A549 treated with Mapracorat at 1 μM for 4 hours (cell line): ENCODE measurements at places on chromosomes 13 and 19. TPM values are rescaled to one million over a fixed set of nuclear protein-coding genes. Genes with fewer than 3 reads are reported as not detected.

Gene PIK3R2
- total RNA-seq, result 2.7 to 11.5 TPM (median 9.3 TPM) in 5 replicates

Gene KLK4
- total RNA-seq, result 0.16 to 0.30 TPM in 2 of 5 replicates, not detected in the others

Gene BRSK1
- 2.9 to 4.1 TPM (median 3.0 TPM) in 5 replicates for total RNA-seq

Gene PLD3
- total RNA-seq, result 258 to 266 TPM (median 261 TPM) in 5 replicates

Gene PRR22
- total RNA-seq, result 1.7 to 3.3 TPM (median 2.6 TPM) in 5 replicates

Gene TRAPPC6A
- 35.3 to 49.4 TPM (median 42.2 TPM) in 5 replicates for total RNA-seq

Gene LIN7B
- 5.5 to 8.7 TPM (median 7.2 TPM) in 5 replicates for total RNA-seq

Gene SULT2A1
- not detected in 5 replicates for total RNA-seq

Gene TDRD12
- total RNA-seq, result 0.08 to 0.15 TPM (median 0.09 TPM) in 5 replicates

Gene LYL1
- total RNA-seq, result 0.42 to 1.3 TPM (median 0.85 TPM) in 5 replicates

Gene ZNF30
- 4.1 to 6.4 TPM (median 5.0 TPM) in 5 replicates for total RNA-seq

Gene UNC13A
- total RNA-seq, result 1.3 to 2.0 TPM (median 1.7 TPM) in 5 replicates

Gene ERICH6B
- total RNA-seq, result not detected in 5 replicates

Gene IRGC
- not detected in 5 replicates for total RNA-seq

Gene NUCB1
- total RNA-seq, result 201 to 205 TPM (median 202 TPM) in 5 replicates

Gene SOX1
- not detected in 5 replicates for total RNA-seq

Gene FFAR3
- total RNA-seq, result 0.09 TPM in 1 of 5 replicates, not detected in the others
